ENCODE measurements at places on chromosomes 6 and 20. TPM values are rescaled to one million over a fixed set of nuclear protein-coding genes. Genes with fewer than 3 reads are reported as not detected.

- DNase-seq, result no peak
Measured at GRCh38 chr20:52268184-52268749, 76.7 kb upstream of the ZFP64 start.

Gene PDE10A
- total RNA-seq, result 8.0 TPM

DNA sequence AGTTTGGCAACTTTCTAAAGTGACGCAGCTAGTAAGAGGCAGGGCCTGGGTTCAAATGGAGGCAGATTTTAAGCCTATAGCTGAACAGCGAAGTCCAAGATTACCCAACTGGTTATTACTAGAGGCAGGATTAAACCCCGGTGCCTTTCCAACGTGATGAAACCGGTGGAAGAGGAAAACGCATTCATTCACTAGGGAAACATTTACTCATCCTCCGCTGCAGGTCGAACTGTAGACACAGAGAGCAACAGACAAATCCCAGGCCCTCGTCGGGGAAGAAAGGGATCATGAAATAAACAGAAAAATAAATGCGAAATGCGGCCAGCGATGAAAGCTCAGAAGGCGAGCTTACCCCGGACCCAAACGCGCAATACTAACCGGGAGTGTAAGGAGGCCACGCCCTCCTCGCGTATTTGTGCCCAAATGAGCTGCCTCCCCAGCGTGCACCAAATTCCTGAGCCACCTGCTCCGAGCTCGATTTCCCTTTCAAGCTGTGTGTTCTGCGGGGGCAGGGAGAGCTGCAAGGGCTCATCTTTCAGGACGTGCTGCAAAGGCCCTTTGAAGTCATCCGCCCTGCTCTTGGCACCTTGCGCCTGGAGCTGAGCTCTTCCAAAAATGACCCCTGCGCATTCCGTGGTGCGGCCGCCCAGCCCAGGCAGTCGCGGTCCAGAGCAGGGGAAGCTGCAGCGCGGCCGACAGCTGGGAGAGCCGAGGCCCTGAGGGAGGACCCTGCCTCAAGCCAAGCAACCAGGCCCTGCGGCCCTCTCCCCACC lies 46.9 kb downstream of the PDYN start:
- peak; percentile 42 for DNase-seq

DNA sequence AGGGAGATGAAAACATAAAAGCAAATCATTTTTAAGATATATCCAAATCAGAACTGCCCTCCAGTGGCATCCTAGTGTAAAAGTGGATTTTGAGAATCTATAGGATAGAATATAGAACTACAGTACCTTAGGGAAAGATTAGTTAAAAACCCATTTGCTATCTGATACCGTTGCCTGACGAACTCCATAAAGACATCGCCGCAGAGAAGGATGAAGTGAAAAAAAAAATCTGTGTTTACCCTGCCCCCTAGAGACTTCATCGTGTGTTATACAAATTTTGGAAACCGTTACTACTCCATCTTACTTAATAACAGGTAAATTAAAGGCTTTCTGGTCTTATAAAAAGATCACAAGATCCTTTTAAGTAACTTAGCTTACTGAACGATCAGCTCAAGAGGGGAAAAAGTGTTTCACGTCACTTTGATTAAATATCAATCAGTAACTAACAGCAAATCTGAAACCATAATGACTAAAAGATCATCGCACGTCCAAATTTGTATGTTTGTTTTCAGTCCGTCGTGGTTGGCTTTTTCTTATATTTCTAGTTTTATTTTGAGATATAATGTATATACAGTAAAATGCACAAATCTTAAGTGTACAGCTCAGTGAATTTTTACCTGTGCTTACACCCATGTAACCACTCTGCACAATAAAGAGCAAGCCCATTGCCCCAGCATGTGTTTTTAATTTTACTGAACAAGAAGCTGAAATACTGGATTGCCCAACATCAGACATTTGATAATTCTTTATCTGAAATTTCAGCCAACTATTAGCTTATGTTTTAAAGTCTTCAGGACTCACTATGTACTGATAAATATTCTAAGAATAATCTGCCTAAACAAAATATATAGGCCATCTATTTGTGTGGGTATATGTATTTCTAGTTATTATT lies 881 bp upstream of the MCM3 start:
- DNase-seq, result no peak

DNA sequence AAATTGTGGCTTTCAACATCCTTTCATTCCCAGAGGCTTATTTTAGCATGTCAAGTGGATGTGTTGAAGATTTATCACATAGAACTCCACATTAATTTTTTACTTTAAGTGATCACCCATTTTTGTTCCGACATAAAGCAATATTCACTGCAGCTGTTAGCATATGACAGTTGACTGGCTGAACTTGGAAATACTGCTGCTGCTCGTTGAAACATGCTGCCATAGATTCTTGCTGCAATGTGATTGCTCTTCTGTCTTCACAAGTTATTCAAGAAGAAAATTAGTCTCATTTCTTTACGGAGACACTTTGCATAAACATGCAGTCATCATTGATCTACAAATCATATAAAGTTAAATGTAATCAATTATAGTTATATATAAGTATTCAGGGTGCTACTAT lies 248.4 kb downstream of the SAMD5 start:
- no peak for DNase-seq

DNA sequence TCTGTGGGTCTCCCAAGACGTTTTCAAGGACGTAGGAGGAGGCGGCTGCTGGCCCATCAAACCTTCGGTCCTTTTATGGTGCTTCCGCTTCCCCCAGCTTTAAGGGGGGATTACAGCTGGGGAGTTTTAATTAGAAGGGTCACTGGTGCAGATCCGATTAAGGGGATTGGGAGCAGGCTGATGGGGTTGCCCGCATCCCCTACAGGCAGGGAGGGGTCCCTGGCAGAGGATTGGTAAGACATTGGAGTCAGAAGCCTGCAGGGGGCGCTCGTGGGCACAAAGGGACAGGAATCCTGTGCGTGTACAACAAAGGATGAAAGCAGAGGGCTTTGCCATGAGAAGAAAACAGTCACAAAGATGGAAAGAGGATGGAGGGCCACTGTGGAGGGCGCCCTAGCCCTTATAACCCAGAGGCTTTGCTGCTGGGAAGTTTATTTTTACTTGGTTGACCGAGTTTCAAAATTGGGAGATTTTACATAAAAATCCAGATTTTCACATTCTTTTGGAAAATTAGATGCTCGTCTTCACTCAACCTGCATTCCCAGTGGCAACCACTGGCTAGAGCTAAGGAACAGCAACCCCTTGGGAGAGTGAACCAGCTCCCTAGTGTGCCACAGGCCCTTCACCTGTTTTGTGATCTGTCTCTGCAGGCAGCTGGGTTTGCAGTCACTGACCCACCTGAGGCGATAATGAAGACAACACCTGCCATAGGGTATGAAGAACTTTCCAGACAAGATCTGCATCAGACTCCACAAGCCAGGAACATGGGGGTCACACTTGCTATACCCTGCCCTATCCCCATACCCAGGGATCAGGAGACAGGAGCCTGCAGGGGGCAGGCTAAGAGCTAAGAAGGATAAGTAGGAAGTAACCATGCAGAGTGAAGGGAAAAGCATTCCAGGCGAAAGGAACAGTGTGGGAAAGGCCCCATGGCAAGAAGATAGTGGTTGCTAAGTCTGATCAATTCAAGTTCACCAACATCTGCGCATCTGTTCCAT lies 97.7 kb downstream of the KCNB1 start:
- DNase-seq, result peak; percentile 69

Measured in dermis microvascular lymphatic vessel endothelial cell (primary cell).